ENCODE measurements at places on chromosomes 5 and 9. TPM values are rescaled to one million over a fixed set of nuclear protein-coding genes. Genes with fewer than 3 reads are reported as not detected.

DNA sequence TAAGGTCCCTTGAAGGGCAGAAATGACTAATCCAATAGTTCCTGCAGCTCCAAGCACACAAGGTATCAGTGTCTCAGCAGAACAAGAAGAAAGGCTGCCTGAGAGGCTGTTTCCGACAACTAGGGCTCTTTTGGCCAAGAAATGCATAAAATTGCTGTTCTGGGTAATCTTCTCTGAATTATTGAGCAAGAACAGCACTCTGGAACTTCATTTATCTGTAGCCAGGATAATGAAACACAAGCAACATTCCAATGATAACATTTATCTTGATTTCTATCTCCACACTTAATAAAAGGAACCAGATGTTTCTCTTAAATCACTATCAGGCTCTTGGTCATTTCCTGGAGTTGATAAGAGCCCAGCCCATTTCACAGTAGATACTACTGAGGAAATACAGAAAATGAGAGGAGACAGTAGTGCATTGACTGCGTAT is 17.0 kb upstream of the AUH start:
- H3K4me1 ChIP-seq = no peaks in the 10 kb centered on the region
- H3K4me3 ChIP-seq = no peak overlapping the region

DNA sequence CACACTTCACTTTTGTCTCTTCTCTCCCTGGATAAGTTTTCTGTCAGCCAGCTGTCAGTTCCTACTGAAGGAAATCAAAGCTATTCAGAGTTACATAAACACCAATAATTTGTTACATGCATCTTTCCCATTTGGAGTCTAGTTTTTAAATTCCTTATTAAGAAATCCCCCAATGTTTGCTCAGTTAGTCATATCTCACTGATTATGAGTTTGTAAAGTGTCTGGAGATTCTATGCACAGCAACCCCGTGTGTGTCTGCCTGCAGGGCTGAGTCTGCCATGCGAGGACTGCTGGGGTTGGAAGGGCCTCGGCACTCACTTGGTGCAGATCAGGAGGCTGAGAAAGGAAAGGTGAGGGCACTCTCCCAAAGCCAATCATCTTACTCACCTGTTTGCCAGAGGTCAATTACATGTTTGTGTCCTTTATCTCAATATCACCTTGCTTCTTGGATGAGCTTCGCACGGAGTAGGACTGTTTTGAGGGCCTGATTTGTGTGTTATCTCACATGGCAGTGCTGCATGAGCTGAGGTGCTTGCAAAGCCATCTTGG is 3.3 kb downstream of the ANKRD34B start:
- H3K4me3 ChIP-seq = no peak overlapping the region
- H3K4me1 ChIP-seq = 0 out of 2 replicates have a peak, but pooled peaks cover 3% of the 10 kb centered on the region
- no peaks in the 10 kb centered on the region for H3K36me3 ChIP-seq
- H3K27ac ChIP-seq = no peak overlapping the region
- peaks cover 16% of the 10 kb centered on the region for H3K27me3 ChIP-seq

DNA sequence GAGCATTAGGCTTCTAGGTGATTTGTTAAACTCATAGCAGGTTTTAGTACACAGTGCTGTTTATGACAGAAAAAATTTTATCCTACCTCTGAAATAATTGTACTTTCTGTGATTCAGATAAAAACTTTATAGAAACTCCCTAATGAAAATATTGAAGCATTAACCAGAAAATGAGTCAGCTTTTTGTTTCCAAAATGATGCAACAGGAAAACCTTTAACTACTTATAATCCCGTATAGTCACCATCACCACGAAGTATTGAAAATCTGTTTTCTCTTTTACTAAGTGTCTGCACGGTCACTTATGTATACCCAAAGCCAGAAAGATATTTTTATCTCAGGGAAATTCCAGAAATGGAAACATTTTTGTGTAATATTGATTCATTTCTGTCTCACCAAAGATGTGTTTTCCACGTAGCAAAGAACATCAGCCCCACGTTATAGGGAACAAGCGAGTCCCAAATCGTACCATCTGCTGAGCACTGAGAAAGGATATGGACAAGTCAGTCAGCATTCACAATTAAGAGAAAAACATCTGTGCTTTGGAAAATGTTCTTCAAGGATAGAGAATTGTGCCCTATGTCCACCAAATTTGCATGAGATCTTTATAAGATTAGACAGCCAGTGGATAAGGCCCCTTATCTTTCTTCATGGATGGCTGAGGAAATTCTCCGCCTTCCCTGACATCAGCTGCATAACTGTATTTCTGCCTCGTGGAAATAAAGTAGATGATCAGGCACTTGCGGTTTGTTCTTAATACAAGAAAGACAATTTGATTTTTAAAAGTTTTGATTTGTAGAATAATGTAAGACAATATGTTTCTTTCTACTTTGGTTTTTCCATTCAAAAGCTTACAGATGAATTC is 41.9 kb downstream of the TNFAIP8 start:
- DNase-seq = no peak
- no peaks in the 10 kb centered on the region for H3K36me3 ChIP-seq
- H3K4me1 ChIP-seq = peaks cover 3% of the 10 kb centered on the region
- no peaks in the 10 kb centered on the region for H3K27me3 ChIP-seq
- no peak overlapping the region for H3K27ac ChIP-seq

GRCh38 chr5:150598821-150599273 is 41.6 kb upstream of the SYNPO start:
- no peak overlapping the region for H3K4me3 ChIP-seq
- H3K27me3 ChIP-seq = no peaks in the 10 kb centered on the region
- H3K4me1 ChIP-seq = peaks cover 12% of the 10 kb centered on the region
- DNase-seq = no peak

DNA sequence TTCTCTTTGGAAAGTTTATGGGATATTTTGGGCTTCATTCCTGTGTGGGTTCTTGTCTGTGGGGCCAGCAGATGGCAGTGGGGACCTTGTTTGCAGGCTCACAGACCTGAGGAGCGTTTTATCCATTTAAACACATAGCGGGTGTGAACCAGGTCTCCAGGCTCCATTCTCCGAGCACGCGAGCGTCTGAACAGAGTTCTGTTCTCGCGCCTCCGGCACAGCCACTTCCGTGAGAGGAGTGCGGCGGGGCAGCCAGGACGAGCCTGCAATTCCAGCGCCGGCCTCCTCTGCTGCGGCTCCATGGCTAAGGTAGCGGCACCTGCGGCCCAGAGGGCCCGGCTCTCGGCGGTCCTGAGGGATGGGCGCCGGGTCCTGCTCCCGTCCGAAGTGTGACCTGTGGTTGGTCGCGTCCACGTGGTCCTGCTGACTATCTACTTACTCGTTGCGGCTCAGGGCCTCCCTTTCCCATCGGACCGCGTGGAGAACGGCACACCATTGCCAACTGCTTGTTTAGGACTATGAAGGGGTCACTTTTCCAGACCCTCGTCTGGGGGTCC is 7.3 kb downstream of the NRARP start:
- no peak overlapping the region for H3K4me3 ChIP-seq
- H3K4me1 ChIP-seq = peaks cover 26% of the 10 kb centered on the region
- no peak for DNase-seq
- no peaks in the 10 kb centered on the region for H3K27me3 ChIP-seq

GRCh38 chr5:1383344-1383743 is 38.4 kb upstream of the CLPTM1L start:
- peaks cover 3% of the 10 kb centered on the region for H3K4me1 ChIP-seq
- H3K27me3 ChIP-seq = peaks cover 6% of the 10 kb centered on the region
- no peaks in the 10 kb centered on the region for H3K36me3 ChIP-seq
- no peak overlapping the region for H3K27ac ChIP-seq

DNA sequence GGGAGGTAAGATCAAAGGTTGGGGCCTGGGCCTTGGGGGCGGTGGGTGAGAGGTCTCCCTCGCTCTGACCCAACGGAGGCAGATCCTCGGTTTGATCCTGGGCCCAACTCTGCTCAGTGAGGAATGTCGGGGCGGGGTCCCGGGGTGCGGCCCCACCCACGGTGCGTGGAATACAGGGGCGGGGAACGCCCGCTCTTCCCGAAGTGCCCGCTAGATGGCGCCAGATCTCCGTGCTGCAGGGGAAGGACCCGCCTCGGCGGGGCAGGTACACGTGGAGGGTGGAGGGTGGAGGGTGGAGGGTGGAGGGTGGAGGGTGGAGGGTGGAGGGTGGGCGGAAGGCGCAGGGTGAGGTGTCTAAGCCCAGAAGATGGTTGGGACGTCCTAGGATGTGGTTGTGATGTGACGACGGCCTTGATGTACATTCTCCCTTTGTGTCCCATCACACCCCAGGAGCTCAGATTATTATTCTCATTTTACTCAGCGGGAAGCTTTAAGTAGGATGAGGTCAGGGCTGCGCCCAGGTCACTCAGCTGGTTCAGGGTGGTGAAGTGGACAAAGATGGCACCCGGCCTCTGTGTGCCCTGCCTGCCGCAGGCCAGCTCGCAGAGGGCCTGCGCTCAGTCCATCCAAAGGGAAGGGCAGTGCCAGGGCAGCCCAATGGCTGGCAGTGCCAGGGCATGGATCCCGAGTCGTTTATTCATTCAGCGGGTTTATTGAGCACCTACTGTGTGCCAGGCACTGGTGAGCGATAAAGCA is 9.4 kb upstream of the RPS14 start:
- H3K4me3 ChIP-seq = peak overlapping the region; percentile 15
- no peaks in the 10 kb centered on the region for H3K36me3 ChIP-seq
- peak overlapping the region; percentile 84 for H3K27ac ChIP-seq
- DNase-seq = no peak

DNA sequence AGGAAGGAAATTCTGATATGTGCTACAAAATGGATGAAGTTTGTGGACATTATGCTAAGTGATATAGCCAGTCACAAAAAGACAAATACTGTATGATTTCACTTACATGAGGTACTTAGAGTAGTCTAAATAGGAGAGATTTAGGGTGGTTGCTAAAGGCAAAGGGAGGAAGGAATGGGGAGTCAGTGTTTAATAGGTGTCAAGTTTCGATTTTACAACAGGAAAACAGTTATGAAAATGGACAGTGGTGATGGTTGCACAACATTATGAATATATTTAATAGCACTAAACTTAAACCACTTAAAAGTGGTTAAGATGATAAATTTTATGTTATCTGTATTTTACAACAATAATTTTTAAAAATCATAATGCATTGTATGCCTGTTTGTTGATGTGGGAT is 40.4 kb upstream of the ECM2 start:
- no peaks in the 10 kb centered on the region for H3K27me3 ChIP-seq
- H3K4me1 ChIP-seq = no peaks in the 10 kb centered on the region
- H3K27ac ChIP-seq = no peak overlapping the region
- no peak overlapping the region for H3K4me3 ChIP-seq
- no peaks in the 10 kb centered on the region for H3K36me3 ChIP-seq

DNA sequence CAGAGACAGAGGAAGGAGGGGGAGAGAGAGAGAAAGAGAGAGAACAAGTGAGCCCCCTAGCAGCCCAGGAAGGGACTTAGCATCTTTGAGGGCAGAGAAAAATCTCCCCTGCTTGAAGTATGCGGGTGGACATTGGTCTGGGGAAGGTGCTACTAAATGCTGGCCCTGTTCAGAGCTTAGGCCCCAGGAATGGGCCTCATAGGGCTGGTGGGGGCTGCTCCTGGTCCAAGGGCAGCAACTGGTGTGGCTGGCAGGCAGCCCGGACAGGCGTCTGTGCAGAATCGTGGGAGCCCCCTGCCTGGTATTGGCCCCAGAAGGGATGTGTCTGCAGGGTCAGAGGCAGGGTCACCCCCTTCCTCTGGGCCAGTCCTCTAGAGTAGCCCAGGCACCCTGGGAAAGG is 47.8 kb upstream of the SUSD3 start:
- no peaks in the 10 kb centered on the region for H3K36me3 ChIP-seq
- H3K4me1 ChIP-seq = no peaks in the 10 kb centered on the region
- H3K4me3 ChIP-seq = no peak overlapping the region
- no peaks in the 10 kb centered on the region for H3K27me3 ChIP-seq
- DNase-seq = no peak

DNA sequence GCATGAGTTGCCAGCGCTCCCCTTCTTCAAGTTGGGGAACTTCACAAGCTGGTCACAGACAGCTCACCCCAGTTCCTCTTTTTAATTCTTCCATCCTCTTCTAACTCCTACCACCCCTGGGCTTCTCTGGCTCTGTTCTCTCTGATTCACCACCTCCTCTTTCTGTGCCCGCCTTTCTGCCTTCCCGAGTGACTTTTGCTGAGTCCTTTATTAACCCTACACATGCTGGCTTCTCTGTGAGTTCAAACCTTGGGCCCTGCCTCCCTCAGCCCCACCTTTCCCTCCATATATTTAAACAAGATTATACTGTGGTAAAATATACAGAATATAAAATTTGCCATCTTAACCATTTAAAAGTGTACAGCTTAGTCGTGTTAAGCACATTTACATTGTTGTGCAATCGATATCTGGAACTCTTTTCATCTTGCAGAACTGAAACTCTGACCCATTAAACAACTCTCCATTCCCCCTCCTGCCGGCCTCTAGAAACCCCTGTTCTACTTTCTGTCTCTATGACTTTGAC is 32.0 kb downstream of the SLC46A2 start:
- no peaks in the 10 kb centered on the region for H3K4me1 ChIP-seq
- H3K27me3 ChIP-seq = no peaks in the 10 kb centered on the region
- H3K27ac ChIP-seq = no peak overlapping the region
- DNase-seq = no peak
- no peaks in the 10 kb centered on the region for H3K36me3 ChIP-seq

DNA sequence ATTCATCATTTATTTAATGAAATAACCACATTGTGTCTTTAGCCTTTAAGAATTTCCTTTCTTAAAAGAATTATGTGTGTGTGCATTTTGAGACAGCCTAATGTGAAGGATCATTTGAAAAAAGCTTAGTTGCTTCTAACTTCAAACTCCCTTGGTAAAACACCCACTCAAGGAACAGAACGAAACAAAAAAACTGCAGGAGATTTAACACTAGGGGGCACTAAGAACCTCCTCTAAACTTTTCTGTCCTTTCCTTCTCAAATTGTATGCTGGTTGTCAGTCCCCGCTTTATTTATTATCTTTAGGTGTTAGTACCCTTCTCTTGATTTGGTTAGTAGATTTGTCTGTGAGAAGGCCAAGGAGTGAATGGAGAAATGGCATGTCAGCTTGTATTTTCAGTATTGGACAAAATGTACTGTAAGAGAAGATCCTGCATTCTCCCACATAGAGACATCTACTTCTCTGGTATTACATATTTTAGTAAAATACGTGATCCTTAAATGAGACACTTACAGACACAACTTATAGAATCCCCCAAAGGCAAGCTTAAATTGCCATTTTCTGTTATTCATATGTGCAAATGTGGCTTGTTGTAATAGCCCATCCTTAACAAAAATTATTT is 229.7 kb downstream of the MRPS30 start:
- H3K36me3 ChIP-seq = no peaks in the 10 kb centered on the region
- H3K4me3 ChIP-seq = no peak overlapping the region
- H3K27ac ChIP-seq = no peak overlapping the region
- DNase-seq = peak; percentile 22
- H3K4me1 ChIP-seq = no peaks in the 10 kb centered on the region
- no peaks in the 10 kb centered on the region for H3K27me3 ChIP-seq

The CA9 gene
- total RNA-seq = 0.31 TPM

The GABRP gene
- total RNA-seq = not detected

The SLC25A51 gene
- total RNA-seq = 23.4 TPM

The PCDHB3 gene
- 0.92 TPM for total RNA-seq

The HABP4 gene
- total RNA-seq = 32.3 TPM

The ENHO gene
- total RNA-seq = 7.2 TPM
